ENCODE measurements at places on chromosomes 5 and 9. TPM values are rescaled to one million over a fixed set of nuclear protein-coding genes. Genes with fewer than 3 reads are reported as not detected.

DNA sequence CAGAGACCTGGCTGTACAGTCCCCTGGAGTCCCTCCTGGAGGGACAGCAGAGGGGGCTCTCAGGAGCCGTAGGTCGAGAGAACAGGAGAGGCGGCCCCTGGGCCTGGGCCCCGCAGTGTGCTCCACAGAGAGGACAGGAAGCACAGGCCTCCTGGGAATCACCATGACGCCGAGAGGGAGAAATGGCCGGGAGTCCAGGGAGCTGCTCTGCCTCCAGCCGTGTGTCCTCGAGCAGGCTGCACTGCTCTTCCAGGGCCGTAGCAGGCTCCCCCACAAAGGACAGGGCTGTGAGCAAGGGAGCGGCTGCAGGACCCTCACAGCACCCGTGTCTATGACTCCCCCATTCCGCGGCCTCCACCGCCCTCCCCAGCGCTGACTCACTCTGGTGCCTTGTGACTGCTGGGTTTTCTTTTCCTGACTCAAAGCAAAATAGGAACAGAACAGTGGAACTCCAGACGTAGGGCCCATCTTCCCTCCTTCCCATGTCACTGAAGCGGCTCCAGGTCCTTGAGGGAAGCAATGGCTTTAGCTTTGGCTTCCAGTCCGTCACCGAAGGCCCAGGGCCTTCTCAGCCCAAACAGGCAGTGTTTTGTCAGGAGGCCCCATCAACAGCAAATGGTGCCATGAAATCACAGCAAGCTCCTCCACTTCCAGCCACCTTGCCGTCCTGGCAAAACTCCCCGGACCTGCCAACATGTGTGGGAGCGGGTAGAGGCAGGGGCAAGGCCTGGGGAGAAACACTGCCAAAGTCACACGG is 114.2 kb downstream of the LHFPL2 start:
- no peak for DNase-seq

- no peak for DNase-seq
Measured at GRCh38 chr5:131684051-131684450, 49.0 kb upstream of the RAPGEF6 start.

- no peak for DNase-seq
Measured at GRCh38 chr9:133104718-133105460, 16.2 kb downstream of the RALGDS start.

The GABRB2 gene
- total RNA-seq = not detected

All from CD4-positive, CD25-positive, alpha-beta regulatory T cell (primary cell).